AG10803 (cell line): ENCODE measurements at places on chromosomes 7 and 10.

GRCh38 chr7:149608168-149608567 is 110.6 kb upstream of the ZNF746 start:
- DNase-seq = no peak

DNA sequence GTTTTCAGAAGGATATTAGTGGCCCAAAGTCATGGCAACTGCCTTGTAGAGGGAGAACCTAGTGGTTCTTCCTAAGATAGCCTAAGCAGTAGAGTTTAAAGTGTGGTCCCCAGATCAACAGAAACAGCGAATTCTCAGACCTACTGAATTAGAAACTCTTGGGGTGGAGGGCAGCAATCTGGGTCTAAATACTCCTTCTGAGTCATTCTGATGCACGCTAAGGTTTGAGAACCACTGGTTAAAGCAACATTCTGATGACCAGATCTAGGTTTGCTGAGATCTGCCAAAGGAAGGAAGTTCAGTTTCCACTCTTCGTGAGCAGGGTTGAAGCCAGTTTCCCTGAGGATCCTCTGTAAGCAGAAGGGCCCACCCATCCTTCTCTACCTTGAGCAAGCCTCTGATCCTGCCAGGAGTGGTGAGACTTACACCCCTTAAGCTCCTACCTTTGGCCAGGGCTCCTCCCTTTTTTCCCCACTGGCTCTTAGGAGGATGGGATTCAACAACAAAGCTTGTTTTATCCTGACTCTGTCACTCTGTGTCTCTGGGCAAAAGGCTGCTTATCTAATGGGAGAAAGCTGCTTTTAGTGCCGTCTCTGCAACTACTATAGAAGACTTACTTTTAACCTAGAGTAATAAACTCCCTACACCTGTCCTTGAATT is 26.8 kb upstream of the TRUB1 start:
- DNase-seq = no peak

GRCh38 chr10:29647478-29647877 is 12.7 kb upstream of the SVIL start:
- no peak for DNase-seq

- DNase-seq = peak; percentile 4
Measured at GRCh38 chr10:80051993-80052392, 26.5 kb upstream of the TMEM254 start.

DNA sequence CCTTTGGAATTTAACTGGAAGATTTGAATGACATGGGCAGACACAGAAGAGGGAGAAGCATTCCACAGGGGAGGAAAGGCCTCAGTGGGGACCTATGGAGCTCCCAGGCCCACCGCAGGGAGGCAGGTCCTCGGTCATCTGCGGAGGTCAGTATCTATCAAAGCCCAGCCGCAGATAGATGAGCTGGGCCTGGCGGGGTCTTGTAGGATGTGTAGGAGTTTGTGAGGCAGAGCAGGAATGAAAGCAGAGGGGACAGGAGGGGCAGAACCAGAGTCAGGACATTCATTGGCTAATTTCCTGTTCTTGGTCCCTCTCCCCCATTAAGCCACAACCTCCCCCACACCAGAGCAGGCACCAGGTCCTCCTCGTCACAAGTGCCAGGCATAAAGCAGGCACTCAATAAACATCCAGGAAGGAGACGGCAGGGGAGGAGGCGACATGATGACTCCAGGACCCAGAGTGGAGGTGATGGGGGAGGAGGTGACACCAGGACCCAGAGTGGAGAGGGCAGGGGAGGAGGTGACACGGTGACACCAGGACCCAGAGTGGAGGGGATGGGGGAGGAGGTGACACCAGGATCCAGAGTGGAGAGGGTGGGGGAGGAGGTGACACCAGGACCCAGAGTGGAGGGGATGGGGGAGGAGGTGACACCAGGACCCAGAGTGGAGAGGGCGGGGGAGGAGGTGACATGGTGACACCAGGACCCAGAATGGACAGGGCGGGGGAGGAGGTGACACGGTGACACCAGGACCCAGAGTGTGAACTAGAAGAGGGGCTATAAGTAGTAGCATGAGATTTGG is 83.7 kb upstream of the PDGFA start:
- no peak for DNase-seq

GRCh38 chr7:33066771-33067170 is 4.2 kb upstream of the NT5C3A start:
- no peak for DNase-seq

GRCh38 chr10:7952266-7952665 is 102.2 kb upstream of the GATA3 start:
- DNase-seq = no peak

DNA sequence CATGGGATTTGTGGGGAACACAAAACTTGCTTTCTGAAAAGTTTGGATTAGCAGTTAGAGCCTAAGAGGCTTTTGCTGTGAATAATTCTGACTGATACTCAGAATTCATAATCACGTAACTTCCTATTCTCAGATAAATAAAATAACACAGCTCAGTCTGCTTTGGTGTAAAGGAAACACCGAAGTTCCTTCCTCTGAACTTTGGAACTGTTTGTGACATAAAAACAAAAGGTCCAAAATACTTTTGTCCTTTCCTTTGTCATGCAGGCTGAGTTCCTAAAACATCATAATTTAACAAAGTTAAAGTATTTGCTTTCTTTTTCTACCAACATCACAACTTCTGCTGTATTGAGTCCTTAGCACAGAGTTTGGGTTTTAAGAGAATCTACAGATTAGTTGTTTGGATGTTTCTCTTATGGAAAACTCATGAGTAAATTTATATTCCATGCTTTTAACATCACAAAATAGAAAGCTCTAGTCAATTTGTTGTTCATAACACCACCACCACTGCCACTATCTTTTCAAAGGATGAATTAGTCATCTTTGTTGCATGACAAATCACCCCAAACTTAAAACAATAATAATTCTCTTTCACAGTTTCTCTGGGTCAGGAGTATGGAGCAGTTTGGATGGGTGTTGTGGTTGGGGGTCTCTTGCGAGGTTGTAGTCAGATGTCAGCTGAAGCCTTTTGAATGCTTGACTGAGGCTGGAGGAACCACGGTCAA is 123.4 kb downstream of the REEP3 start:
- DNase-seq = no peak

GRCh38 chr10:108771106-108771505 is 1152.2 kb downstream of the XPNPEP1 start:
- peak; percentile 46 for DNase-seq

GRCh38 chr10:103600956-103601569 is 107.6 kb downstream of the NEURL1 start:
- DNase-seq = no peak

GRCh38 chr7:3146571-3147226 is 103.0 kb upstream of the CARD11 start:
- no peak for DNase-seq

DNA sequence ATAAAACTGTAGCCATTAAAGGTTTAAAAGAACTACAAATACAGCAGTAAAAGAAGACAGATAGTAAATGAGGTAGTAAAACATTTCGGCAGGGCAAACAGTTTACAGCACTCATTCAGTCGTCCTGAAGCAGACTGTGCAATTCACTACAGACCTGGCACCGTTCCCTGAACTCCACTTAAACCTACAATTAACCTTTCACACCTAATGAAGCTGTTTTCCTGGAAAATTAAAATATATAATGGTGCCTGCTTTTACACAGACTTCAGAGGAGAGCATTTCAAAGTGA is 335.3 kb downstream of the GFRA1 start:
- DNase-seq = no peak

GRCh38 chr10:6019796-6020195 is 42.4 kb downstream of the IL2RA start:
- DNase-seq = no peak

DNA sequence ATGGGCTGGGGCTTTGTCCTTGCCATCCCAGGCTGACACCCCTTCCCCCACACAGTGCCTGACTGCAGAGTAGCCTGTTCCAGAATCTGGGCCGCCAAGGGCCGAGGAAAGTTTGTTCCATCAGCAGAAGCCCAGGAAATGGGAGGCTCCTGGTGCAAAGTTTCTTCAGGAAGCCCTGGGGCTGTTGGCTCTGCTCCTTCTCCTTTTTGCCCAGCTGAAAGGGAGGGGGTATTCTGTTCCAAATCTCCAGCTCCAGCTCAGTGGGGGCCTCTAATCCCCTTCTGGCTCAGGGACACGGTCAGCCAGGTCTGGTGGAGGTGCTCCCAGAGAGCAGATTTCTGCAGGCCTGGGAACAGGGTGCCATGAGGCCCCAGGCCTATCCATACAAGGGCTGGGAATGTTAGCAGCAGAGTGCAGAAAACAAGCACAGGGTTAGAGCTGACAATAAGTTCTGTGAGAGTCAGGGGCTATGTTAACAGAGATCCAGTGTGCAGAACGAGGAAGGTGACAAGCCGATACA is 399.5 kb downstream of the RPS24 start:
- no peak for DNase-seq

- no peak for DNase-seq
Measured at GRCh38 chr10:131435760-131436457, 124.4 kb upstream of the TCERG1L start.

GRCh38 chr7:86914551-86914950 is 144.9 kb downstream of the ELAPOR2 start:
- DNase-seq = peak; percentile 27

DNA sequence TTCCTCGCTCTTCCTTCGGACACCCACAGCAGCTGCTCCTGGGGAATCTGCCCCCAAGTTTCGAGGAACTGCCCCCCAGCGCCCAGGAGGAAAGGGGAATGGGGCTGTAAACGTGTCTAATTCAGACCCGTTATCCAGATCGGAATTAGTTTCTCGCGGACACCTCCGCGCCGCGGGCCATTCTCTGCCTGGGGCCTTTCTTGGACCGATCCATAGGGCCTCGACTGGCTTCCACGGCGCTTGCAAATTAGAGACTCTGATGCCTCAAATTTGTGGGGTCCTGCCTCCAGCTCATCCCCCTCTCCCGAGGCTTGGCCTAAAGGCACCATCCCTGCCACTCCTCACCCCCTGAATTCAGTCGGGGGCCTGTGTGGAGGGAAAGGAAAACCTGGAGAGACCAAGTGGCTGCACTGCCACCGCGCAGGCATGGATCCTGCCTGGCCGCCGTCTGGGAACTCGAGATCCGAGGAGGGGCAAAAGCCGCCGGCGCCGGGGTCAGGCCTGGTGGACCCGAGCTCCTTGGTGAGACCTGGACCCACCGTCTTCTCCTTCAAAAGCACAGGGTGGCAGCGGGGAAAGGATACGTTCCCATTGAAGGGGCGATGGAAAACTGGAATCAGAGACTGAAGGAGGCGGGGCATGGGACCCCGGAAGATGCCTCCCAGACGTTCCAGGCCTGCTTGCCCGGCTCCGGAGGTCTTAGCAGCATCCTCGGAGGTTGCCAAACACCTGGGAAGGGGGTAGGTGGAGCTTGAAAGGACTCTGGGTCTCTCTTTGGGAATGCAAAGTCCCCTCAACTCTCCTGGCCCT is 13.7 kb downstream of the LBX1 start:
- DNase-seq = no peak

DNA sequence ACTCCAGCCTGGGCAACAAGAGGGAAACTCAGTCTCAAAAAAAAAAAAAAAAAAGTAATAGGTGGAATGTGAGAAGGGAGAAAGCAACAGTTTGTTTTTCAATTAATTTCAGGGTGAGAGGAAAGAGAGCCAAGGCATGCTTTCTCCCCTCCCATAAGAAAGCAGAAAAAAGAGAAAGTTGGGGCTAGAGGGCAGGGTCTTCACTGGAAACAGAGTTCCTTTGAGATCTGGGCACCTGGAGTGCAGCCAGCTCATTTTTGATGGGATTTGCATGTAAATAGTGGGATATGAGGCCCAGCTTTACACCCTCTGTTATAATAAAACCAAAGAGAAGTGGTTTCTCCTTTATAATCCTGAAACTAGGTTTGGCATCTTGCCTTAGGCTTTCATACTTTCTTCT is 13.8 kb upstream of the STOX1 start:
- no peak for DNase-seq

GRCh38 chr10:60810437-60811182 is 32.3 kb downstream of the CDK1 start:
- peak; percentile 52 for DNase-seq

DNA sequence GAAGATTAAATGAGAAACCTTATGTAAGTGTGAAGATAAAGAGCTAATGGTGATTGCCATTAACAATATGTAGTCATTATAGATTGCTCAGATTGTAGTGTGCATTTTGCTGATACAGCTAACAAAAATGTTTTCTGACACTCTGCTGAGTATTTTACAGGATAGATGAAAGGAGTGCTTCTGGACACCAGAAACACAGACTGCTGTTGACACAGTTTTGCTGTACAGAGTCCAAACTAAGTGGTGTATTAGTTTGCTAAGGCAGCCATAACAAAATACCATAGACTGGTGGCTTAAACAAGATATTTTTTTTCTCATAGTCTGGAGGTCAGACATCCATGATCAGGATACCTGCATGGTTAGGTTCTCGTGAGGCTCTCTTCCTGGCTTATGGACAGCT is 2.2 kb downstream of the SMC3 start:
- DNase-seq = peak; percentile 3

- no peak for DNase-seq
Measured at GRCh38 chr10:114044247-114045135, 825 bp downstream of the ADRB1 start.

GRCh38 chr10:4549139-4549653 is 276.8 kb upstream of the AKR1E2 start:
- DNase-seq = no peak

GRCh38 chr10:3791974-3792633 is 7.1 kb upstream of the KLF6 start:
- peak; percentile 92 for DNase-seq

GRCh38 chr10:76309741-76310587 is 878.5 kb downstream of the LRMDA start:
- peak; percentile 85 for DNase-seq

DNA sequence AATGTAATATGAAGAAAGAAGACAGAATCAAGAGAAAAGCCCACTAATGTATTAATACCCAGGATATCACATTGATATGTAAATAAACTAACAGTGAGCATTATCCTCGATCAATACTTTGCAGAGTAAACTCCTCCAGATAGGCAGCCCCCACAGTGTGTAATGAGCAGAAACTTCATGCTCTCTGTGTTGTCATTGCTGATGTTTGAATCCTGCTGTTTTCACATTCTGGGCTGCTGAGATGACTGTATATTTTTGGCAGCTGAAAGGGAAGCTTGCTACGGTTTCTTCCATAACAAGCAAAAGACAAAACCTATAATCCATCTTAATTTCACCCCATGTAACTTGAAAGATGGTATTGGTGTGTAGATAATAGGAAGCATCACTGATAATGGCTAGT is 15.3 kb upstream of the THSD7A start:
- DNase-seq = no peak

GRCh38 chr7:31493714-31494181 is 20.1 kb upstream of the ITPRID1 start:
- no peak for DNase-seq
